ENCODE measurements at places on chromosomes 3 and 15.

DNA sequence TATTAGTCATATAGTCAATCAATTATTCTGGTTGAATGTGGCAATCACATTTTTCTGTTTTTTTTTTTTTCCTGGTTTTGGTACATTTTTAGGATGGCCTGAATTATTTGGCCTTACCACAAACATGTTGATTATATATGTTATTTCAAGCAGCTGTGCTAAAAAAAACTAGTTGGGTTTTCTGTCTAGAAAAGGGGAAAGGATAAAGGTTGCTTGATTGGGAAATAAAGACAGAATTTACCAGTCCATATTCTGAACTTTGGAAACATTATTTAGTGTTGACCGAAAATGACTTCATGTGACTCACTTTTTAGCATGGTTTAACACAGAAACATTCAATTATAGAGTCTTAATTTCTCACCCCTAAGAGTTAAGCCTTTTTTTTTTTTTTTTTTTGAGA lies 8.1 kb downstream of the MORF4L1 start:
- no peak for DNase-seq

GRCh38 chr3:138197524-138197923 lies 10.4 kb downstream of the ARMC8 start:
- DNase-seq: no peak

GRCh38 chr3:138188013-138188730 lies 1.1 kb downstream of the ARMC8 start:
- DNase-seq: no peak

- DNase-seq: no peak
Observed at GRCh38 chr15:73165844-73166243, 113.6 kb downstream of the NEO1 start.

DNA sequence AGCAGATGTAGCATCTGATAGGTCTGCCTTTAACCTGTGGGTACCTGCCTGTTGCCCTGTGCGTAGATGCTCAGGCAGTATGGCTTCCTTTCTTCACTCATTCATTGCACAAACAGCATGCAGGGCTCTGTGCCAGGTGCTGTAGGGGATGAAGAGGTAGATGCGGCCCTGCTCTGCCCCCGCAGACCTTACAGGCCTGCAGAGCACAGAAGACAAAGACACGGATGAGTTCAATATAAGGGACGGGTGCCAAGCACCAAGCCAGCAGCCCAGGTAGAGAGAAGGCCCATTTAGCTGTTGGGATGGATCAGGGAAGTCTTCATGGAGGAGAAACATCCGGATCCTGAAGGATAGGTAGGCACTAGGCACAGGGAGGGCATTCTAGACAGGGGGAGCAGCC lies 69.4 kb downstream of the AAGAB start:
- no peak for DNase-seq

DNA sequence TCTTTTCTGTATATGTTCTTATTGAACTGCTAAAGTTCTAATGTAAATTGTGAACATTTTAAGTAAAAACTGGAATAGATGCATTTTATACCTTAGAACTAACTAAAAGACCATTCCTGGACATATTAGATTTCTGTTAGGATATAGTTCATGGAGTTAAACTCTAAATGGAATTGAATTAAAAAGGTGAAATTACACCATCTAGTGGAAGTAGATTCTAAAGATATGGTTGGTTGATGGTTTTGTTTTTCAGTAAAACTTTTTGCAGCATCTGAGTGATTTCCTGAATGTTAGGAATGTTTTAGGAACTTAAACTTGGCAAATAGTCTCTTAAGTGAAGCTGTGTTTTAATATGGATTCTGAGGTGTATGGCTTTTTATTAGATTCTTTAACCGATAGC lies 96.8 kb downstream of the SLMAP start:
- no peak for DNase-seq

DNA sequence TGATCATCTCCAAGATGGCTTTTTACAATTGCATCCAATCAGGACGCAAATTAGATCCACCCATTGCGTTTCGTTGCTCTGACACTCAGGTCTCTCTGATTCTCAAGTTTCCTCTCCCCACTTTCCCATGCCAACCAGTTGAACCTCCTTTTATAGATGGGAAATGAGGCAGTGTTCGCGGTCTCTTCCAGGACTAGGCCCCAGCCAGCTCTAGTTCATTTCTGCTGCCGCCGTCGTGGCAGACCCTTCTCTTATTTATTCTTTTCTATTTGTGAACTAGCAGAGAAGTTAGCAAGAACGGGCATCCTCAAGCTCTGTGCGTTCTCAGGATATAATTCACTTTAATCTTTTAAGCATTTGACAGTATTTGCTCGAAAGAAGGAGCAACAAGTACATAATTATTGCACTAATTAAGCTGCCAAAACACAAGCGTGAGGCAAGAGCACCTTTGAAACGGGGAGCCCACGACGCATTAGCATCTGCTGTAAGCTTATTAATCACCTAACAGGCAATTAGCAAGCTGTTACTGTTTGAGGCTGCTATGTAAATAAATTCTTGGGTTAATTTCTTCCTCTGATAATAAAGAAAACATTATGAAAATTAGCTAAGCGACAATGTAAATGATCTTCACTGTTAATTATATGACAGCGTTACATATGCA lies 246.4 kb upstream of the TLE3 start:
- no peak for DNase-seq

DNA sequence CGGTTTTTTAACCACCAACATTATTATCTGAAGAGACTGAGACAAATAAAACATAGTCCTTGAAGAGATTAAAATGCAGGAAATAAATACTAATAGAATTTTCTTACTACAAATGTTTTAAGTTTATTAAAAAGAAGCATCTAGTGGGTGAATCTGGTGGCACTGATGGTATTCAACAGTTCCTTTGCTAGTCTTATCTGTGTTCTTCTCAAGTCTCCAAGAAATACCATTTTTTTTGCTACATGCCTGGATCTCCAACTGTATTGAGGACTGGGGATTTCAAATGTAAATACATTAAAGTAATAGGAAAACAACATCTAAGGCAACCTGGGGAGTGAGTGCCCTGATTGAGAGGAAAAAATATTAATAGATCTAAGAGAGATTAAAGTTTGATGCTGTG lies 21.9 kb downstream of the THOC7 start:
- DNase-seq: no peak

- no peak for DNase-seq
Observed at GRCh38 chr15:87193481-87193880, 1063.1 kb downstream of the NTRK3 start.

DNA sequence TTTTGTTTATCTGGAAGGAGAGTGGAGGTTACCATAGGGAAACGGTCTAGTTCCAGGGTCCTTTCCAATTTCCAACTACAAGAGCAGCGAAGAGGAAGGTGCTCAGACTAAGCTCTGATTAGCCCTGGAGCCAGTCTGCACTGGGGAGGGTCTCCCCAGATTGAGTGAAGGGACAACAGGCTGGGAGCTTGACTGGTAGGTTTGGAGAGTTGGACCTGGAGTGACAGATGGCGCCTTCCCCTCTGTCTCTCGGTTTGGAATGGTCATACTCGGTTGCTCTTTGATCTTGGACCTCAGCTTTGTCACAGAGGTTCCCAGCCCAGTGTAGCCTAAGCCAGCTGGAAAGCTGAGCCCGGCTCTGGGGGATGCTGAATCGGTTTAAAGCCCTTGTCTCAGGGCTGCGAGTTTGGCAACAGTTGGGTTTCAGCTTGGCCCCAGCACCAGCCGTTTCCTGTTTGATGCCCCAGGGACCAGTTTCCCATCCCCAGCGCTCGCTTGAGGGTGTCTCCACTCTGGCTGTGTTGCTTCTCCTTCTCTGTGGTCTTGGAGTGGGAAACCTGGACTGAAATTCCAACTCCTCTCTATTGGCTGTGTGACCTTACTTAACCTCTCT lies 53.1 kb upstream of the ULK4 start:
- peak; percentile 44 for DNase-seq

- DNase-seq: no peak
Observed at GRCh38 chr3:169179321-169179720, 484.2 kb downstream of the MECOM start.

DNA sequence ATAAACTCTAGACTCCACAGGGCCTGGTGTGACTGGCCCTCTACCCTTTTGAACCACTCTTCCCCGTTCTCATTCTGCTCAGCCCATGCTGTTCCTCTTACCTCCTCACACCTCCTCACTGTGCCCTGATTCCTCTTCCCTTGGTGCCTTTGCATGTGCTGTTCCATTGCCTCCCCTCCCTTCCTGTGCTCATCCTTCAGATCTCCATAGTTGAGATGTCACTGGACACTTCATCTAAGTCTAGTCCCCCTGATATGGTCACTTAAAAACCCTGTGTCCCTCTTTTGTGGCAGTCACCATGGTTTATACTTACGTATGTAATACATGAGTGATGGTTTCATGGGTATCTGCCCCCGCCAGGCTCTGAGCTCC lies 69.8 kb downstream of the LSM3 start:
- DNase-seq: no peak

DNA sequence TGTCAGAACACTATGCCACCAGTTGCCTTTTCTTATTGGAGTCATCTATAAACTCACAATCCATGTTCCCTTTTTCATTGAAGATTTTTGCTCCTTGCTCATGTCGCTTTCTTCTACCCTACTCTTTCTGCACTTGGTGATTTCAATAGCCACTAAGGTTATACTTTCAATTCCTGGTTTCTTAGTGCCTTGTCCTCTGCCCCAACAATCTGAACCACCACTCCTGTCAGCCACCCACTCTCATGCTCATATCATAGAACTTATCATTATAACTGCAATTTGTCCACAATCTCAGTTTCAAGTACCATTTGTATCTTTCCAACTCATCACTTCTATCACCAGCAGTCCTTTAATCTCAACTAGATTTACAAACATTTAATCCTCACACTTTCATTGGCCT lies 10.0 kb upstream of the GRAMD1C start:
- no peak for DNase-seq

DNA sequence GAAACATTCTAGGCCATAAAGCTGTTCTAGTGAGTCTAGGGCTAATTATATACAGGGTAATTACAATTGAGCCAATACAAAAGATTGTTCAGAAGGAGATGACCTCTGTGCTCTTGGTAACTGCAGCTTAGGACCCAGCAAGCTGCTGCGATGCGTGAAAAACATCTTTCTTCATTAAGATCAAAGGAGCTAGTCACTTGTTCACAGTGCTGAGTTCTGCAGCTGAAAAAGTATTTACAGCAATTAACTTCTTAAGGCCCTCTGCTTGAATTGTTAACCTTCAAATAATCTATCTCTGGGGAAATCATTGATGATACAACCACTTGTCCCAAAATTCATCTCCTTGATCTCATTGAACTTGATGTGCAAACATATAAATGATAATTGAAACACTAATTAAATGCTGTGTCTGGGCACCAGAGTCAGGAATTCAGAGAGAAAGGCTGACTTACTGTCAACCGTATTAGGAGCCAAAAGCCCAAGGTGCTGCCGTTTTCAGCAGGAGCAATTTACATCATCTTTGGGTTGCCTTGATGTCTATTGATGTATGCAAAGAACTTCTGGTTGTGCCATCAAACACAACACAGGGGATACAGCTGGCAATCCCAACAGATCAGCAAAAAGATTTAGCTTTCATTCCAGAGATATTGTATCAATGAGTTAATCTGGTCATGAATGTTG lies 213.0 kb downstream of the NECTIN3 start:
- no peak for DNase-seq

All from activated CD4-positive, alpha-beta T cell treated with anti-CD3 and anti-CD28 coated beads for 36 hours (primary cell).